ENCODE measurements at places on chromosomes 16 and 17. TPM values are rescaled to one million over a fixed set of nuclear protein-coding genes. Genes with fewer than 3 reads are reported as not detected.

The SLFN12 gene
- total RNA-seq, result 23.1 TPM

The LHX1 gene
- total RNA-seq, result 0.18 TPM

The TSPAN10 gene
- 0.38 TPM for total RNA-seq

The CDRT15 gene
- not detected for total RNA-seq

The RAC3 gene
- total RNA-seq, result 8.1 TPM

The TBC1D3I gene
- total RNA-seq, result 0.15 TPM

The GRAP gene
- 16.1 TPM for total RNA-seq

The CCL17 gene
- total RNA-seq, result not detected

The ACSM3 gene
- 4.3 TPM for total RNA-seq

The KRTAP2-1 gene
- not detected for total RNA-seq

The EVI2B gene
- total RNA-seq, result 109 TPM

The KRTAP4-5 gene
- total RNA-seq, result not detected

The SLC6A4 gene
- 0.18 TPM for total RNA-seq

The KRTAP9-8 gene
- not detected for total RNA-seq

The GPRC5C gene
- 0.68 TPM for total RNA-seq

The VASN gene
- total RNA-seq, result not detected

The SSTR5 gene
- total RNA-seq, result not detected

All from activated CD4-positive, alpha-beta memory T cell treated with anti-CD3 and anti-CD28 coated beads, Interleukin-2, amount 10 ng/mL, durations not matched to agents 7 days and 5 days (primary cell).